ENCODE measurements at places on chromosomes 6 and 20.

- DNase-seq = no peak
Observed at GRCh38 chr20:58818586-58819285, 32.0 kb downstream of the GNAS-AS1 start.

DNA sequence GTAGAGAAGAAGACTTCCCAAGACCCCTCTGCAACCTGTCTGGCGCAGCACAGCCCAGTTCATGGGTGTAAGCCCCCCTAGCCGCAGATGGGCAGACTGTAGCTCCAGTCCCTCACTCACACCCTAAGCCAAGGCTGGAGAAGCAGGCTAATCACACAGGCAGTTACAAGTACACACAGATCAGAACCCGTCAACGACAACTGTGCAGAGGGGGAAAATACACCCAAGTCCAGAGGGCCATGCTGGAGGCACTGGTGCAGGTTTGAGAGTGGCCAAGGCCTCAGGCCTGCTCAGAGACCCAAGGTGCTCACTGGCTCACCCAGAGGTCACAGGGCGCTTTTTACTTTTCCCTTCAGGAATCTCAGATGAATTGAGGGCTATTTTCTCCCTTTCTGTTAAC lies 106.1 kb downstream of the NOL4L start:
- DNase-seq = no peak

- DNase-seq = no peak
Observed at GRCh38 chr6:1409774-1410465, 20.5 kb downstream of the FOXF2 start.

- no peak for DNase-seq
Observed at GRCh38 chr6:25233226-25233625, 45.9 kb upstream of the CARMIL1 start.

DNA sequence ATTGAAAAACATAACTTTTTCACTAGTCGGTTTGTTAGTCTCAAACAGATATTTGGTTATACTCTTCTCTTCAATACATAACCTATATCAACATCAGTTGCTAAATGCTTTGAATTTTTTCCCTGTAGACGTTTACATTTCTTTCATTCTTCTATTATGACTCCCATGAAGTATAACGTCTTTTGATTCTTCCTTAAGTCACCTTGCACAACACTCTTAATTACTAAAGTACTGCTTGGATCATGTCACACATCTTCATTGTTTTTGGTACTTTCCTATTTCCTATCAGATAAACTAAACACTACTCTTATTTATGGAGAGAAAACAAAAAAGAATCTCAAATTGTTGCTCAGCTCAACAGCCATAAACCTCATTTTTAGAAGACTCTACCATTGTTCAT lies 23.0 kb upstream of the BMP5 start:
- DNase-seq = peak; percentile 56

- DNase-seq = no peak
Observed at GRCh38 chr6:47239546-47239945, 70.2 kb downstream of the TNFRSF21 start.

GRCh38 chr6:155645325-155645724 lies 189.7 kb upstream of the NOX3 start:
- DNase-seq = no peak

GRCh38 chr6:3609388-3609787 lies 142.1 kb downstream of the PXDC1 start:
- DNase-seq = no peak

- peak; percentile 15 for DNase-seq
Observed at GRCh38 chr6:145544041-145544440, 191.3 kb downstream of the EPM2A start.

GRCh38 chr6:154425034-154425433 lies 68.4 kb upstream of the IPCEF1 start:
- DNase-seq = no peak

DNA sequence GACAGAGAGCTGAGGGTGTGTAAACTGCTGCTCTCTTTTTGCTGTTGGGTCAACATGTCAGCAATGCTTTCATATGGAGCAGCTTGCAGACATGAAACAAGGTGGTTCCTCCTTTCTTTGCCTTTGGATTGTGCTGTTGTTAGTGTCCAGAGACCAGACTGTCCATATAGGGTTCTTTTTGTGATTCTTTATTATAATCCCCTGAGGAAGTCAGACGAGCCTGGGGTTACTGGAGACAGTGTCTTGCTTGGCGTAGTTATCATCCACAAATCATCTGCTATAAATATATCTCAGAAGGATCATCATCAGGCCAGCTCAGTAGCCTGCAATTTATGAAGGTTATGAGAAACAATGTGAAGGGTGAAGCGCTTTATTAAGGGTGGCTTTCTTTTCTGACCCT lies 2.3 kb upstream of the ADGRB3 start:
- no peak for DNase-seq

DNA sequence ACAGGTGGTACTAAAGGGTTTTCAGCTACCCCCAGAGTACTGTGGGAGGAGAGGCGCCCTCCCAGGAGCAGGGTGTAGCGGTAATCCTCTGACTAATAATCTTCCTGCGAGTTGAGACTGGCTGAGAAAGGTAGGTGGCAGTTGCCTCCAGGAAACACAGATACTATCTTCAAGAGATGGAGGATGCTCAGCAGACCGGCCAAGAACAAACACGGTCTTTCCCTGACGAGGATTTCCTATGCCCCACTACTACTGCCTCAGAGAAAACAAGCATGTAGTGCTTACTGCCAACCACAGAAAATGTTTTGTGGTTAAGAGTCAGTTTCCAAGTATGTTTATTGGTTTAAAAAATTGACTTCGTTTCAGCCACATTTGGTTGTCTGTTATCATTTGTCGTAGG lies 26.8 kb downstream of the C6orf89 start:
- DNase-seq = peak; percentile 17

DNA sequence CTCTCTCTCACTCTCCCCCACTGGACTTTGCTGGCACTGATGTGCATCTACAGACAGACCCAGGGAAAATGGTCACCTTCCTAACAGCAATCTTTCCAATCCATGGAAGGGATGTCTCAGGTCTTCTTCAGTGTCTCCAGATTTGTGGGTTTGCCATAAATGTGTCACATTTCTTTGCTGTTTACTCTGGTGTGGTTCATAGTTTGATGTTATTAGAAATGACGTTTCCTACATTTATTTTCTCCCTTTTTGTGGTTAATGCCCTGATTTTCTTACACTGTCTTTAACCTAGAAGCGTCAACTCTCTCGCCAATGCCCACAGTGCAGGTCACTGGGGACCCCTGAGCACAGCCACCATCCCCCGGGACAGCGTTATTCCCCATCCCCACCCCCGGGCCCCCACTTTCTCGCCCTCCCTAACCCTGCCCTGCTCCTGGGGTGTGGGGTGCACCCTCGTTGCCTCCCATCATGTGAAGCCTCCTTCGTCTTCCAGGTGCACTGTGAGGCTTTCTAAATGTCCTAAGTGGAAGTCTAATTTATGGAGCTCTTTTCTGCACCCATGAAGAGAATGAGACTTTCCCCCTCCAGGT lies 86.5 kb downstream of the YTHDF1 start:
- no peak for DNase-seq

Data from ACHN (cell line).